Bronchus fibroblast of lung (primary cell): ENCODE measurements at places on chromosomes 4 and X. TPM values are rescaled to one million over a fixed set of nuclear protein-coding genes. Genes with fewer than 3 reads are reported as not detected.

Gene BRS3
- total RNA-seq = not detected in 2 replicates

Gene TEX13B
- total RNA-seq = not detected in 2 replicates

Gene HSD17B10
- total RNA-seq = 66.9 and 72.4 TPM in 2 replicates

Gene HMX1
- total RNA-seq = not detected in 2 replicates

Gene AMOT
- 5.0 and 6.1 TPM in 2 replicates for total RNA-seq

Gene VCX3B
- total RNA-seq = not detected in 2 replicates

Gene NXF2
- total RNA-seq = not detected in 2 replicates

Gene SLITRK4
- under 0.01 and 0.17 TPM in 2 replicates for total RNA-seq

Gene ABRAXAS1
- 9.7 and 12.4 TPM in 2 replicates for total RNA-seq

Gene RTL9
- total RNA-seq = 0.17 and 0.30 TPM in 2 replicates

Gene FGFBP1
- not detected in 2 replicates for total RNA-seq

Gene GASK1B
- total RNA-seq = 2.1 and 3.9 TPM in 2 replicates

Gene ETDB
- total RNA-seq = not detected in 2 replicates

Gene GAGE12D
- total RNA-seq = not detected in 2 replicates

Gene LIAS
- total RNA-seq = 5.5 and 7.4 TPM in 2 replicates

Gene JCHAIN
- total RNA-seq = not detected in 2 replicates

Gene ERVMER34-1
- 0.15 and 0.17 TPM in 2 replicates for total RNA-seq

Gene ATOH1
- not detected in 2 replicates for total RNA-seq

Gene XAGE3
- total RNA-seq = not detected in 2 replicates

Gene CASK
- 10.9 and 14.5 TPM in 2 replicates for total RNA-seq

Gene SCFD2
- 15.5 and 19.3 TPM in 2 replicates for total RNA-seq

Gene FOXP3
- 0.15 and 0.50 TPM in 2 replicates for total RNA-seq

Gene MAML3
- total RNA-seq = 1.7 and 1.8 TPM in 2 replicates

Gene IL2RG
- not detected in 2 replicates for total RNA-seq

Gene NSG1
- total RNA-seq = 0.59 and 0.84 TPM in 2 replicates

Gene ZNF718
- 2.4 and 2.9 TPM in 2 replicates for total RNA-seq

Gene ZAR1
- not detected in 2 replicates for total RNA-seq

Gene SLC16A2
- total RNA-seq = 11.4 and 13.6 TPM in 2 replicates

Gene SYNPO2
- 0.34 and 0.45 TPM in 2 replicates for total RNA-seq

Gene CT55
- total RNA-seq = not detected in 2 replicates

Gene FHDC1
- total RNA-seq = under 0.01 and 0.17 TPM in 2 replicates

Gene UGT2B15
- not detected in 2 replicates for total RNA-seq

Gene FABP2
- total RNA-seq = not detected in 2 replicates

Gene DCHS2
- under 0.01 TPM in 1 of 2 replicates, not detected in the other for total RNA-seq

Gene SPRY1
- 6.6 and 8.0 TPM in 2 replicates for total RNA-seq

Gene FGF13
- total RNA-seq = not detected in 2 replicates

Gene CACNA1F
- total RNA-seq = not detected in 2 replicates

Gene GPAT3
- total RNA-seq = 2.4 and 3.2 TPM in 2 replicates

Gene PDGFRA
- total RNA-seq = 61.5 and 69.4 TPM in 2 replicates

Gene ADGRL3
- total RNA-seq = 0.15 and 0.34 TPM in 2 replicates

Gene SLC25A14
- 9.8 and 12.9 TPM in 2 replicates for total RNA-seq

Gene UFSP2
- 23.6 and 25.7 TPM in 2 replicates for total RNA-seq
